ENCODE measurements at places on chromosomes 16 and 17.

GRCh38 chr17:3004150-3004801 lies 59.1 kb downstream of the OR1D5 start:
- DNase-seq, result no peak

GRCh38 chr16:83118365-83118764 lies 491.6 kb downstream of the CDH13 start:
- no peak for DNase-seq

DNA sequence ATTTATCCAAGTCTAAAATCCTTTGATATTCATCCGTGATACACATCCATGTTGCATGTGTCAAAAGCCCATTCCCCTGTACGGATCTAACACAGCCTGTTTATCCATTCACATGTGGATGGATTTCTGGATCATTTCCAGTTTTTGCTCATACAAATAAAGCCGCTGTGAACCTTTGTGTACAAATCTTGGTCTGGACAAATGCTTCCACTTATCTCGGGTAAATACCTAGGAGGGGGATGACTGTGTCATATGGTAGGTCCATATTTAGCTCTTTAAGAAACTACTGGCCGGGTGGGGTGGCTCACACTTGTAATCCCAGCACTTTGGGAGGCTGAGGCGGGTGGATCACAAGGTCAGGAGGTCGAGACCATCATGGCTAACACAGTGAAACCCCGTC lies 6.3 kb upstream of the TBCD start:
- no peak for DNase-seq

- no peak for DNase-seq
Observed at GRCh38 chr17:79098282-79098867, 23.8 kb downstream of the ENGASE start.

DNA sequence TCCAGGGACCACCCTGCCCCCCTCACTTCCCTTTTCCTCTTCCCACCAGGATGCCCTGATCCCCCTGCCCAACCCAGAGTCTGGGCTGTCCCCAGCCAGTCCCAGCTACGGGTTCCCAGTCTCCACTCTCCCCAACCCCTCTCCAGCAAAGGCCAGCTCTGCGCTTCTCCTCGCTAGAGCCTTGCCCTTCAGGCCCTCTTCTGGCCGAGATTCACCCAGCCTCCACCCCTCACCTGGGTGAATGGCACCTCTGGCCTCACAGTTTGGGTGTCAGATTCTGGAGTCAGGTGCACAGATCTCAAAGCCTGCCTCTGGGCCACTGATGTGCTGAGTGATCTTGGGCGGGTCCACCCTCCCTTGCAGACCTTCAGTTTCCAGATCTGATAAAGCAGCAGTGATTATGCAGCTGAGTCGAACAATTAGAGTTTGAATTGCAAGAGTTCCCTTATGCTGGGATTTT lies 185.6 kb upstream of the TNRC6C start:
- DNase-seq, result no peak

DNA sequence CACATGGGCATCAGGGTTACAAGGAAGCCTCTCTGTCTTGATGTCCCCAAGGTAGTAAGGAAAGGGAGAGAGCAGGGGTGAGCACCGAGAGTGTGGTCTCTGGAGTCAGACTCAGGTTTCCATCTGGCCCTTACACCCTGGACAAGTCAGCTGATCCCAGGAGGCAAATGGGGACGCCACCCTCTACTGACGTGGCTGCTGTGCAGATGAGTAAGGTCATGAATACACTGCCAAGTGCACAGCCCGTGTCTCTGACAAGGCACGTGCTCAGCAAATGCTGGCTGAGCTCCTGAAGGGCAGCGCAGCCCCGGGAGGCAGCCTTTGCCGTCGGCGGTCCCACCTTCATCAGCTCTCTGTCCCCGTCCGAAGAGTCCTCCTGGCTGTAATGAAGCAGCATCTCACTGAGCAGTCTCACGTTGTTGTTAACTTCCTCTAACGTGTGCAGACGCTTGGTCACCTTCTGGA lies 19.4 kb downstream of the GGA3 start:
- DNase-seq, result no peak

DNA sequence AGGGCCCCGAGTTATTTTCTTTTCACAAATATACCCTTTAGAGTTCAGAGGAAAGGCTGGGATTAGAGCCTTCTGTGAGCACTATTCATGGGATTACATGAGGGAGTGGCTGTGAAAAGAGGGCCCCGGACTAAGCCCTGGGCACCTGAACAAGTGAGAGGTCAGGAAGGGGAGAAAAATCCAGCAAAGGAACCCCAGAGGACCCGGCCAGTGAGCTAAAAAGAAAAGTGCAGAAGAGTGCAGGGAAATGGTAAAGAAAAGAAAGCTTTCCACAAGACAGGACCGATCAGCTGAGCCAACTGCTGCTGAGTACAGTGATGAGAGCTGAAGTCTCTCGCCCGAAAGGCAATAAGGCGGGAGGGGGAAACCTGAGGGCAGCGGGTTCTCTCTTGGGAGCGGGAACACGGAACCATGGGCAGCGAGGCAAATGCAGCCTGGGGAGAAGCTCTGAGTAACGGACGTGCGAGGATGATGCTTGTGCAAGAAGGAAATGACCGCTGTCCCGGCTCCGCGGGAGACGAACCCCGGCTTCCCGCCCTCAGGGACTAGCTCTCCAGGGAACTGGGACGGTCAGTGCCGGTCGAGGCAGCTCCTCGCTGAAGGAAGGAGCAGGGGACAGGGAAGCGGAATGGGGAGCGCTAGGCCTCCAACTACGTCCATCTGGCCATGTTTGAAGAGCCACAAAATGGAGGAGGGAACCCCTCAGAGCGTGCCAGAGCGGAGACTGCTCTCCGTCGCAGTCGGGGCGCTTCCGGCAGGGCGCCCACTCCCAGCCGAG lies 665 bp upstream of the ALDH3A2 start:
- DNase-seq, result peak; percentile 58

DNA sequence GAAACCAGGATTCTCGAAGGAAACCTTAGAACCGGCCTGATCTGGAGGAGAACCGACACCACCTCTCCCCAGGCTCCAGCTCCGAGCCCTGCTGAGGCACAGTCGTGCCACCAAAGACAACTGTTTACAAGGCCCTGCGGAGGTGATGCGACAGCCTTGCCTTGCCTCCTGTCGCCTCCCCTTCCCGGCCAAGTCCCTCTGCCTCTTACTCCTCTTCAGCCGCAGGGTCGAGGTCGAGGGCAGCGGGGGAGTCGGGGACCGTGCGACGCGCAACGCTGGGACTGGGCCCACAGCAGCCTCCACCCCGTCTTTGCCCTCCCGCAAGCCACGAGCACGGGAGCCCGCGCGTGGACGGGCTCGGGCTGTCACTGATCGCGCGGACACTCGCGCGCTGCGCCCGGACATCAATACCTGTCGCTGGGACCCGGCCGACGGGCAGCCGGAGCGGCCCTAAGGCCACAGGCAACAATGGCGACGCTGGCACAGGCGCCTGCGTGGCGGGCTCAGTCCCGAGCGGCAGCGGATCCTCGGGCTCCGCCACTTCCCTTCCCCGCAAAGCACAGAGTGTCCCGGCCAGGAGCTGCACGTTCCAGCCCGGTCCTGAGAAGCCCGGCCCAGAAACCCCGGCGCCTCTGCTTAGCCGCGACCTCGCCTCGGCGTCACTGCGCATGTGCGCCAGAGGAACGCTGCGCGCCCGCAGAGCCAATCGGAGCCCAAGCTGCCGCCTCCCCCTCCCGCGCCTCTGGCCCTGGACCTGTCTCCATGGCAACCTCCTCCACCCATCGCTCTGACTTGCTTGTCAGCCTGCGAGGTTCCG lies at the start of gene ZNF287:
TSS of gene ZNF287 (minus strand) at position 664 of the 817 bp plus-strand sequence. CDS start 1,473 bp downstream, outside the sequence.
- peak; percentile 86 for DNase-seq

GRCh38 chr17:40545660-40546059 lies 19.6 kb downstream of the CCR7 start:
- DNase-seq, result no peak

DNA sequence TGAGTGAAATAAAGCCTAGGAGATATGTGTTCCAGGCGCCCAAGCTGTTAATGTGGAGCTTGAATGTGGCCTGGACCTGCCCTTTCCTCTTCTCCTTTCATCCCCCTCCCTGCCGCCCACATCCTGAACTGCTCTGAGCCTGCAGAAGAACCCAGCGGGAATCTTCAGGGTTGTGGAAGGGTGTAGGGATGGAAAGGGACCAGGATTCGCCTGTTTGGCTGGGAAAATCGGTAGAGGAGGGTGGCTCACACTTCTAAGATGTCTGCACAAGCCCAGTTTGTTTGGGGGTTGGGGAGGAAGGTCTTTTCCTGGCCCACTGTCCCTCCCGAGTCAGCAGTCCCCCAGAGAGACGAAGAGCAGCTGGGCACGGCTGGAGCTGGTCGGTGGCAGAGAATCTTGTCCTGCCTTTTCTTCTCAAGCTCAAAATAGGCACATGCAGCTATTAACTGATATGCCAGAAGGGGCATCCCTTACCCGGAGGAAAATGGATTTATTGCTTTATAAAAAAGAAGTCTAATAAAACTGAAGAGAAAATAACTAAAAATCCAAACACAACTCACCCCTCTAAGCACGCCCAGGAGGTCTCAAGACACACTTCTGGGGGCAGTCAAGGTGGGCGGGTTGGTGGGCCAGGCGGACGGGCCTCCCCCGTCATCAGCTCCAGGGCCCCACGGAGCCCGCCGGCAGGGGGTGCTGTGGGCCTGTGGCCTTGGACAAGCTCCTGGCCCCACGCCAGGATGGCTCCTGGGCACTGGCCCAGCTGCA lies 11.5 kb upstream of the PITPNA start:
- DNase-seq, result peak; percentile 96

- no peak for DNase-seq
Observed at GRCh38 chr16:56629531-56629930, 2.9 kb upstream of the MT1M start.

- DNase-seq, result peak; percentile 30
Observed at GRCh38 chr16:82439678-82440293, 187.0 kb upstream of the CDH13 start.

- no peak for DNase-seq
Observed at GRCh38 chr17:307741-308507, 44.7 kb downstream of the RPH3AL start.

- DNase-seq, result no peak
Observed at GRCh38 chr17:78458736-78459335, 80.4 kb downstream of the PGS1 start.

DNA sequence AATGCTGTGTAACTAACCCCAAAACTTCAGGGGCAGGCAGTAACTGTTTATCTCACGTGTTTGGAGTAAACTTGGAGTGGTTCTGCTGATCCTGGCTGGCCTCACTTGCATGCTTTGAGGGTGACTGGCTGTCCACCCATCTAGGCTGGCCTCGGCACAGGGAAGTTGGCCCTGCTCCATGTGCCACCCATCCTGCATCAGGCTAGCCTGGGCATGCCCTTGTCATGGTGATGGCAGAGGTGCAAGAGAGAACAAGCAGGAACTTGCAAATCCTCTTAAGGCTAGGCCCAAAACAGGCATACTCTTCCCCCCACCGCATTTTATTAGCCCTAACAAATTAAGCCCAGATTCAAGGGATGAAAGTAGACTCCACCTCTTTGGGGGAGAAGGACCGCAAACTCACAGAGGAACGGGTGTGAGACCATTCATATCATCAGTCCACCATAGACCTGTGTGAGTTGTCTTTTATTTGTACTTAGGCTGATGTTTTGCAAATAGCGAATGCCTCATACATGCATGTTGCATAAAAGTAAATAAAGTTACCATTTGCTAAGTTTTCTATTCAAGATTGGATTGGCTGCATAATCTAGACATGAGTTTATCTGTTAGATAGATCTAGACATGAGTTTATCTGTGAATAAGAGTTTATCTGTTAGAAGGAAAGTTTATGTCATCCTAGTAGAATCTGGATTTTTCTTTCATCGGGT lies 221.0 kb downstream of the CCDC182 start:
- DNase-seq, result no peak

DNA sequence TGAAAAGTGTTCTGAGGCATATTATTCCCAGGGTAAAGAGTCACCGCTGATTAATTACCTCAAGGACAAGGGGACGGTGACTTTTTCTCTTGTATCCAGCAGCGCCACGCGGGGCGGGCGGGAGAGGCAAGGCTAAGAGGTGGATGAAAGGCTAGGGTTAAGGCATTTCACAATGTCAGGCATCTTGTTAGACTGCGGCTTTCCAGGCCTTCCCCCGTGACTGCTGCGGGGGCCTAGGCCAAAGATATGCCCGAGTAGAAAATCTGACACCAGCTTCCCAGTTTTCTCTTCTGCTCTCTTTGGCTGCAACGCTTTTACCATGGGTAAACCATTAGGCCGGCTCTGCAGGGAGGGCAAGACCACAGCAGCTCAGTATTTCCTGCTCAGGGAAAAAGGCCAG lies 698.2 kb downstream of the MAF start:
- DNase-seq, result no peak

DNA sequence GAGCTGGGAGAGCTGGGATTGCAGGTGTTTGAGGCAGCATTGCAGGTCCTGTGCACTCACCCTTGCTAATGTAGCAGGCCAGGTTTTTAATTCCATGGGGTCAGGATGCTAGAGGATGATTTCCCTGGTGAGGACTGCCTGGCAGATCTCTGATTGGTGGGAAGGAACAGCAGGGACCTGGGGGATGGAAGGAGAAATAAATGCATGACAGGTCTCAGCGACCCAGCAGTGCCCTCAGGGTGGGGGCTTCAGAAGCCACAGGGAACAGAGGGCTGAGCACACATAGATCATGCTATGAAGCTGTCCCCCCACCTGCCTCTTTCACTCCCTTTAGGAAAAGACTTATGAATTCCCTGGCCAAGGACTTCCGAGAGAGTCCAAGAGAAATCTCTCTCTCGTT lies 255.5 kb upstream of the N4BP1 start:
- DNase-seq, result no peak

GRCh38 chr17:5837055-5837491 lies 233.1 kb upstream of the WSCD1 start:
- DNase-seq, result no peak

DNA sequence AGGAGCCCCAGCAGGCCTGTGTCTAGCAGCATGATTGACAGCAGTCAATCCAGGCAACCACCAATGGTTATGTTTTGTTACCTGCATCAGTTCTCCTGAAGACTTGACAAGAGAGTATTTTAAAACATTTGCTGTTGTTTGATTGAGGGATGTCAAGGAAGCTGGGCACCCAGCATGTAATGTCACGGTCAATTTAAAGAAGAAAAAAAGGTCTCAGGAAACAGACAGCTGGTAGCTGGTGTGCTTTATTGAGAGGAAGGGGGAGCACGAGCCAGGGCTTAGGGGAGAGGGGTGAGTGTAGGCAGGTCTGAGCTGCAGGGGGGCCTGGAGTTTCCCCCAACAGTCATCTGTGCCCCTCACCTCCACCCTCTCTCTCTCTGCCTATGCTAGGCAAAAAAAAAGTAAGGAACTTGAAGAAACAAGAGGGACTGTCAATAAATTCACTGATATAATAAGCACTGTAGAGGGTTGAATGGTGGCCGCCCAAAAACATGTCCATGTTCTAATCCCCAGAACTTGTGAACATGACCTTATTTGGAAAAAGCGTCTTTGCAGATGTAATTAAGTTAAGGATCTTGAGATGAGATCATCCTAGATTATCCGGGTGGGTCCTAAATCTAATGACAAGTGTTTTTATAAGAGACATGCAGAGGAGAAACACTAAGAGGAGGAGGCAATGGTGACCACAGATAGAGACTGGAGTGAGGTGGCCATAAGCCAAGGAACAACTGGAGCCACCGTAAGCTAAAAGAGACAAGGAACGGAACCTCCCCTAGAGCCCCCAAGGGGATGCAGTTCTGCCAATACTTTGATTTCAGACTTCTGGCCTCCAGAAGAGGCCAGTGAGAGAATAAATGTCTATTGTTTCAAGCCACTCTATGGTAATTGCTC lies 14.5 kb downstream of the TSPOAP1 start:
- peak; percentile 0 for DNase-seq

- no peak for DNase-seq
Observed at GRCh38 chr16:86604436-86605193, 26.3 kb downstream of the FOXL1 start.
